ENCODE measurements at places on chromosomes 13 and 19. TPM values are rescaled to one million over a fixed set of nuclear protein-coding genes. Genes with fewer than 3 reads are reported as not detected.

PLIN5 gene
- total RNA-seq, result not detected

MBD3 gene
- 66.3 TPM for total RNA-seq

DENND1C gene
- total RNA-seq, result not detected

LGALS14 gene
- not detected for total RNA-seq

ZIM2 gene
- not detected for total RNA-seq

CEACAM4 gene
- not detected for total RNA-seq

COX7A1 gene
- 17.0 TPM for total RNA-seq

CCDC8 gene
- 26.9 TPM for total RNA-seq

RNF126 gene
- total RNA-seq, result 28.9 TPM

FAM216B gene
- not detected for total RNA-seq

C5AR1 gene
- 0.09 TPM for total RNA-seq

PRR36 gene
- total RNA-seq, result 0.09 TPM

CYP2F1 gene
- total RNA-seq, result not detected

CCDC70 gene
- not detected for total RNA-seq

LSR gene
- total RNA-seq, result not detected

FLT3 gene
- not detected for total RNA-seq

GARIN5A gene
- not detected for total RNA-seq

PCDH17 gene
- 1.4 TPM for total RNA-seq

Data from fibroblast of the aortic adventitia (primary cell).